ENCODE measurements at places on chromosomes 2 and 18. TPM values are rescaled to one million over a fixed set of nuclear protein-coding genes. Genes with fewer than 3 reads are reported as not detected.

Gene GKN1
- not detected for total RNA-seq

Gene GPC1
- 187 TPM for total RNA-seq

Gene SLC4A5
- 2.3 TPM for total RNA-seq

Gene IL1R2
- 0.96 TPM for total RNA-seq

Gene TBR1
- total RNA-seq, result not detected

Gene SLC16A14
- 3.4 TPM for total RNA-seq

DNA sequence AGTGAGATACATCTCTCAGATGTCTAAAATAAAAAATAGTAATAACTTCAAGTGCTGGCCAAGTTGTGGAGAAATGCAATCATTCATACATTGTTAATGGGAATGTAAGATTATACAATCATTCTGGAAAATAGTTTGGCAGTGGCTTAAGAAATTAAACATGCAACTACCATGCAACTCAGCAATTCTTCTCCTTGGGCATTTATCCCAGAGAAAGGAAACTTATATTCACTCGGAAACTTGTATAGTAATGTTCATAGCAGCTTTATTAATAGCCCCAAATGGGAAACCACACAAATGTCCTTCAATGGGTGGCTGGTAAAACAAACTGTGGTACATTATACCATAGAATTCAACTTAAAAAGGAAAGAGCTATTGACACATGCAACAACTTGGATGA lies 274.0 kb upstream of the SPRED2 start:
- DNase-seq, result no peak

GRCh38 chr2:181570833-181571661 lies 85.9 kb downstream of the CERKL start:
- DNase-seq, result no peak

DNA sequence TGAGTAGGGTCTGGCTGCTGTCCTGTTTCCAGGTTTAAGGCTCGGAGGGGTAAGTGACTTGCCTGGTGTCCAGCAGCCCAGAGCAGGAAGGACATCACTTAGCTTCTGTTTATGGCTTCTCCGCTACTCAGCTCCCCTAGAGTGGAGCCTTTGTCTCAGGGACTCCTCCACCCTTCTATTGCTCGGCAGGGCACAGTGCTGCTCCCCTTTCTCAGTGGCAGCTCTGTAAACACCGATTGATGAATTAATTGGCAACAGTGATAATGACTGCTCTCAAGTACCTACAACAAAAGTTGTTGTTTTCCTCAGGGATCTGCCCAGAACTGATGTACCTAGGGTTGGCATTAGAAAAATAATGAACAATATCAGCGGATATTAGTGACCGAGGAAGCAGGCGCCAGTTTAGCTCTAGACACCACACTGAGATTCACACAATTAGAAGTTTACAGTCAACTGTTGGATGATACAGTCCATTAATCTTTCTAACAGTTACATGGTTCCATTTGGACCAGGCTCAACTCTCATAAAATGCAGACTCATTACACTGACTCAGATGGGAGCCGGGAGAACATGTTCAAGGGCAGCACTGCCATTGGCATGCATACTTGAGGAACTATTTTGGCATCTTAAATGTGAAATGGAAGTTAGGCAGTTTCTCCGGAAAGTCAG lies 265.7 kb downstream of the MTX2 start:
- DNase-seq, result no peak

DNA sequence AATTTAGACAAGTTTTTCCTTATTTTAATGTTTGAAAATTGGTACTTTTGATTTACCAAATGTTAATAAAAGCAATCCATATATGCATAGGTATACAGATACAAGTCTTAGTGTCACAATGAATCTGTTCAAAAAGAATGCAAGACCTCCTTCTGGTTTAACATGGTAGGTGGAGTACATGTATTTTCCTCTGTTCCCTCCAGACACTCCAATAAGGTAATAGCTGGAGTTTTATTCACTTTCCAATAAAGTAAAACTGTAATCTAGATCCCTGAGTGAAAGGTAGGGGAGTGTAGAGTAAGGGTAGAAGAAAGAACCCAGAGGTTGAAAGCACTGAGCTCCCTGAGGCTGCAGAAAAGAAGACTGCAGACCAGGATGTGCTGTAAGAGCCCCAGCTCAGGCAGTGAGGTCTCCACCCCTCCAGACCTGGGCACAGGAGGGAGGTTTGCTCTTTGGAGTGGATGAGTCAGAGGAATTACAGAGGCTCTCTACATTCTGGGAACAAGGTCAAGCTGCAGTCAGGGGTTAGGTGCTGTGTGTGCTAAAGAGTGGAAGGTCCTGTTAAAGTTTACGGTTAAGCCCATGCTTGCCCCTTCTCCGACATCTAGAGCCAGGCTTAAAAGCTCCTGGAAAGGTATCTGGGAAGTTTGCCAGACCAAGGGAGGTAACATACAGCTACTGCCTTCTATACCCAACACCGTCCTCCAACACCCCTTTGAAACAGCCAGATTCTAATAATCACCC lies 27.6 kb upstream of the STAT1 start:
- DNase-seq, result no peak

GRCh38 chr2:67304300-67304890 lies 92.7 kb upstream of the ETAA1 start:
- DNase-seq, result no peak

DNA sequence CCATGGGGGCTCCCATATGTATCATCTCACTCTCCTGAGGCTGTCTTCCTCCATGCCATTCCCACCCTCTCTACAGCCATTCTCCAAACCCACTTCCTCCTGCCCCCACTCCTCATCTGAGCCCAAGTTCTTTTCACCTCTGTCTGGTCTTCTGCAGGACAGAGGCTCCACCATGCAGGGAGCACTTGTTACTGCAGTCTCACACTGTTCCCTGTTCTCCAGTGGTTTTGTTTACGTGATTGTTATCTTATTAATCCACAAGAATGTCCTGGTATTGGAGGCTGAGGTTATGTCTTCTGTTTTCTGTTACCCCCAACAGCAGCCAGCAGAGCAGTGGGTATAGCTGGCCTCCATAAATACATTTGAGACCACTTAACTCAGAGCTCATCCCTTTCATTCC lies 51.4 kb downstream of the PAX8 start:
- no peak for DNase-seq

- no peak for DNase-seq
These were observed at the start of gene MARCO for GRCh38 chr2:118942031-118942430. Gene MARCO, plus strand, starts transcription at chr2:118942194. Its CDS starts 107 bp downstream, at chr2:118942301.

GRCh38 chr2:236753606-236754270 lies 184.1 kb downstream of the ACKR3 start:
- no peak for DNase-seq

- no peak for DNase-seq
These were observed 76.1 kb upstream of the MAPRE2 start for GRCh38 chr18:34965108-34965507.

All from left ventricle myocardium inferior (tissue), 1 donor.